ENCODE measurements at places on chromosomes 7 and 10.
A peak's percentile ranks its signal among the peaks of the same experiment; 100 is the strongest.

- DNase-seq, result peak; percentile 38
Measured at GRCh38 chr7:27947586-27948278, 207.8 kb downstream of the TAX1BP1 start.

DNA sequence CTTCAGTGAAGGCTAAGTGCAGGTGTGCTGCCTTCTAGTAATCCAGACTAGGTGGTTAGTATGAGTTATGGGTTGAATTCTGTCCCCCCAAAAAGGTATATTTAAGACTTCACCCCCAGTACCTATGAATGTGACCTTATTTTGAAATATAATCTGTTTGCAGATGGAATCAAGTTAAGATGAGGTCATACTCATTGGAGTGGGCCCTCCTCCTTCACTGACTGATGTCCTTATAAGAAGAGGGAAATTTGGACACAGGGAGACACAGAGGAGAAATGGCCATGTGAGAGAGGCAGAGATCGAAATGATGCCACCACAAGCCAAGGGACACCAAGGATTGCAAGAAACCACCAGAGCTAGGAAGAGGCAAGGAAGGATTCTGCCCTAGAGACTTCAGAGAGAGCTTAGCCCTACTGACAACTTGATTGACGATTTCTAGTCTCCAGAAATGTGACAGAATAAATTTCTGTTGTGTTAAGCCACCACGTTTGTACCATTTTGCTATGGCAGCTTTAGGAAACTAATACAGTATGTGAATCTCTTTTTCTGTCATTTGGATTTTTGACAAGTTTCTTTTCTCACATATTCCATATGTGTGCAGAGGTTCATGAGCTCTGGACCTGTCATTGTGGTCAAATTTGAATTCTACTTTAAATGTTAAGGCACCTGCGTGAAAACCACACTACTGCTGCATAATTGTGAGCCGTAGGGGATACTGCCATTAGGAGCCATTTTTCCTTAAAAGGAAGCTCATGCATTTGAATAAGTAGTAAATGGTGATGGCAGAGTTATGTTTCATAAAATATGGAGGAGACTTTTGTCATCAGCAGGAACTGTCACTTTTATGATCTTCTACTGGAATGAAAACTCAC lies 2.6 kb upstream of the RPA3 start:
- no peak for DNase-seq

DNA sequence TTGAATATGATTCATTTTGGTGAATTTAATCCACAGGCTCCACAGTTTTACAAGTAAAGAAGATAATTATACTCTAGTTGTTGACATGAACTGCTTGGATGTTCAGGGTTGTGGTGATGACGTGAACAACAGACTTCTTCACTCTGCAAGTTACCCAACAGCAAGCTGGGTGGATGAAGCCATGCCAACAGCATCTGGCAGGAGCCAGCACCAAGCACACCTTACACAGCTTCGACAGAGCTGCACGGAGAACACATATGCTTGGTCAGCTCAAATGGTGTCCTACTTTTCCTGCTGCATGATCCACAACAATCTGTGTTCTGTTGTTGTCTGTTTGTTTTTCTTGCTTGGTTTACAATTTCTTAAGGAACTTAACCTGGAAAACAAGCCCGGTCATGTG lies 9.8 kb downstream of the NOD1 start:
- DNase-seq, result peak; percentile 80

- peak; percentile 42 for DNase-seq
Measured at GRCh38 chr7:90708841-90709317, 112.8 kb downstream of the CDK14 start.

GRCh38 chr10:105138358-105138757 lies 497.3 kb downstream of the SORCS3 start:
- no peak for DNase-seq

DNA sequence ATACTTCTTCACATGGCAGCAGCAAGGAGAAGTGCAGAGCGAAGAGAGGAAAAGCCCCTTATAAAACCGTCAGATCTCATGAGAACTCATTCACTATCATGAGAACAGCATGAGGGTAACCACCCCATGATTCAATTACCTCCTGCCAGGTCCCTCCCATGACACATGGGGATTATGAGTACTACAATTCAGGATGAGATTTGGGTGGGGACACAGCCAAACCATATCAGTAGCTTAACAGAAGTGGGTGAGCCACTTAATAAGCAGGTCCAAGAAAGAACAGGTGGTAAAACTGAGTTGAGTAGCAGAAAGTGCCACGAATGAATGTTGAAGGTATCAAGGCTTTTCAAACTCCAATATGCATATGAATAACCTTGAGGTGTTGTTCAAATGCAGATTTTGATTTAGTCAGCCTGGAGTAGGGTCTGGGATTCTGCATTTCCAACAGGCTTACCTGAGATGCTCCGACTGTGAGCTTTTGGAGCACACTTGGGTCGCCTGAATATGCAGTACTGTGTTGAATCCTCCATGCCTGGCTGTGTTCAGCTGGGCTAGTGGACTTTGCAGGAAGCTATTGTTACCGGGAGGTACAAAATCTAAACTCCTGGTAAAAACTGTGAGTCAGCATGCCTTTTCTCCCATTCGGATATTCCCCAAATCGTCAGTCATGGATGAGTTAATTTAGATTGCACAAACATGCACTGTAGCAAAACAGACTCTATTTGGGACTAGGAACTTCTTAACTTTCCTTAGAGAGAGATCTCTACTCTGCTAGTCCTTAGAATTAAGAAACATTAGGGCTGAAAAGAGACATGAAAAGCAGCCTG lies 69.0 kb upstream of the PRKCQ start:
- no peak for DNase-seq
